ENCODE measurements at places on chromosomes 3 and 15.
A peak's percentile ranks its signal among the peaks of the same experiment; 100 is the strongest.

DNA sequence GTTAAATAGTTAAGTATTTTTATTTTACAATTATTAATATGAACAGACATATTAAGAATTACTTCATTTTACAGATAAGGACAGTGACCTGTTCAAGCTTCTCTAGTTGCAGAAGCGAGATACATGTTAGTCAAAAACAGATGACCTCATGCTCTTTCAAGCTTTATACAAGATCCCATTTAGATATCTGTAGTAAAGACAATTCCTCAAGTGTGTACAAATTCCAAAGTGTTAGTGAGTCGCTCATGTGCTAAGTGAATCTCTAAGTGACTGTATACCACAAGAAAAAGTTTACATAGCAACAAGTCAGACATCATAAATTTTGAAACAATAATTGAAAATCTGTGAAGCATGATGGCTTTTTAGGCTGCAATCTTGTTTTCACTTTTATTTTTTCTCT, 293.8 kb downstream of the ROBO1 start:
- DNase-seq, result no peak

- DNase-seq, result no peak
Observed at GRCh38 chr3:37387462-37387861, 213.1 kb upstream of the LRRFIP2 start.

DNA sequence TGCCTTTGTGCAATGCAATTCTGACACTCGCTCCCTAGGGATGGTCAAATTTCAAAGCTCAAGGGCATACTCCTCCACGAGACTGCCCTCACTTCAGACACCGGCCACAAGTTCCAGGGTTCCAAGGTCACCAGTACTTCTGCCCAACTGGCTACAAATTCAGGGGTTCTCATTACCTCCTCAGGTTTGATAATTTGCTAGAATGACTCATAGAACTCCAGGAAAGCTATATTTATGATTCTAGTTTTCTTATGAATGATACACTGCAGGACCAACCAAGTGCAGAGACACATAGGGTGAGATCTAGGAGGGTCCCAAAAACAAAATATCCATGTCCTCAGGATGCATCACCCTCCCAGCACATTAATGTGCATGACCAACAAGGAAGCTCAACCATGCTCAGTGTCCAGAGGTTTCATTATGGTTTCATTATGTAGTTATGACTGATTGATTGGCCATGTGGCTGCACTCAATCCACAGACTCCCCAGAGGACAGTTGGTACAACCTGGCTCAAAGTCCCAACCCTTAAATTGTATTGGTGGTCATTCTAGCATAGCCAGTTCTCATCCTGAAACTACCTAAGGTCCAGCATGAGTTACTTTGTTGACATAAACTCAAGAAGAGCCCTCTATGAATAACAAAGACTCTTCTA, 170.4 kb upstream of the LRRN1 start:
- DNase-seq, result no peak

GRCh38 chr15:90838139-90838538, 30.2 kb upstream of the FURIN start:
- DNase-seq, result no peak

GRCh38 chr3:83807511-83807910, 1151.3 kb upstream of the CADM2 start:
- no peak for DNase-seq

GRCh38 chr3:30685267-30685667, 78.9 kb downstream of the TGFBR2 start:
- no peak for DNase-seq

GRCh38 chr15:64857421-64857820, 15.7 kb downstream of the PLEKHO2 start:
- DNase-seq, result no peak

GRCh38 chr3:107992976-107993684, 97.7 kb downstream of the CD47 start:
- no peak for DNase-seq

DNA sequence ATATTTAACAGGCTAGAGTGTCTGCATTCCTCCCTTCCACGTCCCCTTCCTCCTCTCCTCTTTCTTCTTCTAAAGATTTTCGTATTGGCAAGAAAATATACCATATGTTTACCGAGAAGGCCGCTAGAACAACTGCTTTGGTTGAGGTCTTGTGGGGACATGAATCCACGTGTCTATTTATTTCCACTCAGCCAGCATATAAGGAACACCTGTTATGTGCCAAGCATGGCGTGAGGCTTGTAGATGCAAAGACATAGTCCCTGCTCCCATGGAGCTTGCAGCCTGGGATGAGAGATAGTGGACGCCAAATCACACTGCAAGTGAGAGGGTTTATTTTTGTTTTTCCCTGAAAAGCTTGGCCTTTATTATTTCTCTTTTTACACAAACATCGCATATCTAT, 57.1 kb downstream of the SLC7A14 start:
- DNase-seq, result no peak

- DNase-seq, result no peak
Observed at GRCh38 chr15:90190606-90191343, 10.4 kb upstream of the SEMA4B start.

GRCh38 chr3:32467333-32468070, 35.1 kb downstream of the CMTM6 start:
- DNase-seq, result no peak

DNA sequence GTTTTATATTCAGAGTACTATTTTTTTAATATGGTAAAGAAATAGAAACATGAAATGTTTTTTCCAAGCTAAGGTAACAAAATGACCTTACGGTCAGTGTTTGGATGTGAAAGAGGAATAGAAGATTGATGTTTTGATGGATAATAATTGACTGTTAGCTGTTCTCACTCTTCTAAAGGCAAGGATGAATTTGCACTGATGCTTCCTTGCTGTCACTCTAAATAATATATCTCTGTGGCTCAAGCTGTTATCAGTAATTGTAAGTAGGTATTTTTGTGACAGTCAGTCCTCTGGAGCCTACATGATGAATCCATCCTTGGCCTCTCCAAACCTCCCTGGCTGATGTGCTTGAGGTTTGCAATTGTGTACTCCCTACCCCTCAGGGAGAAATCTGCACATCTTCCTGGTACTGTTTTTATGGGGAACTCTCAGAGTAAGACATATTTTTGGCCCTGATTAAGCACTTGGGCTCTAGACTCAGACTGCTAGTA, 283.7 kb downstream of the NLGN1 start:
- no peak for DNase-seq

DNA sequence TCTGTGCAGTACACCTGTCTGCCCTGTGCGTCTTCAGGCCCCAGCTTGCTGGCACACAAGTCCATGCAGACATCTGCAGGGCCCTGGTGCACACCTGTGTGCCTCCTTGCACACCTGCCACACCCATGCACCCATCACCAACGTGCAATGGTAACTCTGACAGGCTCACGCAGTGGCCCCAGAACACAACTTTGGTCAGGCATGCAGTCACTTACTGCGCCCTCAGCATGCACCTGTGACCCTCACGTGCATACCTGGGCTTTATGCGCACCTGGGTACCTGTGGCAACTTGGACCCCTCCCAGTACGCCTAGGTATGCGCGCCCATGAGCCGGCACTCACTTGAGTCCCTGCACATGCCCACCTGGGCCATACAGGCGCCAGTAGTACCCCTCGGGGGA, 1.7 kb downstream of the PLXND1 start:
- no peak for DNase-seq

- no peak for DNase-seq
Observed at GRCh38 chr3:150515210-150515609, 31.1 kb downstream of the SERP1 start.

GRCh38 chr3:127855246-127855645, 32.9 kb upstream of the MGLL start:
- no peak for DNase-seq

- peak; percentile 53 for DNase-seq
Observed at GRCh38 chr15:50828610-50829206, 63.2 kb upstream of the SPPL2A start.

- DNase-seq, result peak; percentile 24
Observed at GRCh38 chr3:157087373-157087772, 72.6 kb downstream of the CCNL1 start.

GRCh38 chr3:181711325-181712135, at the start of gene SOX2:
SOX2 (plus strand) TSS chr3:181711925; CDS start chr3:181712361, 436 bp downstream.
- no peak for DNase-seq

GRCh38 chr3:61947456-61947855, 386.1 kb downstream of the PTPRG start:
- no peak for DNase-seq

GRCh38 chr3:87052499-87053260, 61.7 kb upstream of the VGLL3 start:
- DNase-seq, result no peak

DNA sequence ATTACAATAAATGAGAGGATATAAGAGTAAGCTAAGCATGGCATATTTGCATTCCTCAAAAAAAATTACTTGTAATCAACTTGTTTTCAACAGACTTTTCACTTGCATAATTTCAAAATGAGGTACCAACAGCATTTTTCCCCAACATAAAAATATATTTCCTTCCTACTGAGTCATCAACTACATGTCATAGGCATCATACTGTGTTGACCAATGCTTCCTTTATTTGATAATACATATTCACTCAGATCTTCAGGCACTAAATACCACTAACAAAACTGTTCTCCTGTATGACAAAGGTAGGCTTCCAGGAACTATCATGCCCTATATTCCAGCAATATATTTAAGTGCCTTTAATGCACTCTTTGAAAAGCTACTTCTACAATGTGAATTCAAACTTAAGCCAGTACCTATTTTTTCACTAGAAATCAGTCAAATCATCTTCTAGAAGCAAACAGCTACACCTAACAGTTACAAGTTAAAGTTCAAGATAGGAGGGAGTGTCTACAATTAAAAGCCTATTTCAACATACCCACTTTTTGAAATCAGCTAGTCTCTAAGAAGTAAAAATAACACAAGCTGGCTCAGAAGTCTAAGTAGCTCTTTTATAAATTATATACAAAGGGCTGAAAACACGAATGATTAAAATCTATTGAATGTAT, 11.3 kb downstream of the ADAM10 start:
- no peak for DNase-seq

- DNase-seq, result no peak
Observed at GRCh38 chr15:101054116-101054515, 135.0 kb downstream of the LRRK1 start.

GRCh38 chr3:187280644-187281043, 10.9 kb downstream of the MASP1 start:
- DNase-seq, result no peak

DNA sequence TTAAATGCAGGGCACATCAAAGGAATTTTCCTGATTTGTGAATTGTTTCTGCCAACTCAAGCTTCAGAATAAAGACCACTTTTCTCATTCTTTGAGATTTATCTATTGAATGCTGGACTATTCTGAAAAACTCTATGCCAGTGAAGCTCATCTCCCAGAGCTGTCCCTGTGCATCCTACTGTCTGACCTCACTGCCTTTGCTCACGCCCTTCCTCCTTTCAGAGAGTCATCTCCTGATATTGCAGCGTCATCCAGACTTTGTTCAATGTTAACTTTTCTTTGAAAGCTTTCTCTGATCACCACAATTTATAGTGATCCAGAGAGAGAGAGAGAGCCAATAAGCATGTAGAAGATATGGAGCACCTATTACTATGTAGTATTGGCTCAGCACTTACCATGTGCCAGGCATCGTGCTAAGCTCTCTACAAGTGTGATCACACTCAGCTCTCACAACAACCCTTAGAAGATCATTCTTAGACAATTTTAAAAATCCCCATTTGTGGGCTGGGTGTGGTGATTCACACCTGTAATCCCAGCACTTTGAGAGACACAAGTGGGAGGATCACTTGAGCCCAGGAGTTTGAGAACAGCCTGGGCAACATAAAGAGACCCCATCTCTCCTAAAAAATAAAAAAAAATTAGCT, 30.2 kb upstream of the TLE3 start:
- DNase-seq, result no peak

DNA sequence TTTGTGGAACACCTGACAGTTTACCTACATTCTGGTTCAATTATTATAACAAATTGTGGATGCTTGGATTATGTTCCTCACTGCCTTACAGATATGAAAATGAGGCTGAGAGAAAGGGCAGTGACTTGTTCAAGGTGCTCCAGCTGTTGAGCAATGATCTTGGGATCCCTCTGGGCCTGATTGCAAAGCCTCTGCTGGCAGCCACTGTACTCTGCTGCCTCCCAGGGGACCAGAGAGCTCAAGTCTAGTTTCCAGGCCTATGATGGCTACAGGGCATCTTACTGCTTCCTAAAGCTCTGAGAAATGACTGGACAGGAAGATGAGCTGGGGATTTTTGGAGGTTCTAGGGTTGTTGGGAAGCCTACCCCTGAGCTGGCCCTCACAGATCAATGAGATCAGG, 2.3 kb upstream of the SHC4 start:
- no peak for DNase-seq

GRCh38 chr3:165884518-165884917, 47.3 kb upstream of the BCHE start:
- DNase-seq, result no peak

GRCh38 chr15:40859206-40859851, 14.7 kb downstream of the RHOV start:
- DNase-seq, result no peak

DNA sequence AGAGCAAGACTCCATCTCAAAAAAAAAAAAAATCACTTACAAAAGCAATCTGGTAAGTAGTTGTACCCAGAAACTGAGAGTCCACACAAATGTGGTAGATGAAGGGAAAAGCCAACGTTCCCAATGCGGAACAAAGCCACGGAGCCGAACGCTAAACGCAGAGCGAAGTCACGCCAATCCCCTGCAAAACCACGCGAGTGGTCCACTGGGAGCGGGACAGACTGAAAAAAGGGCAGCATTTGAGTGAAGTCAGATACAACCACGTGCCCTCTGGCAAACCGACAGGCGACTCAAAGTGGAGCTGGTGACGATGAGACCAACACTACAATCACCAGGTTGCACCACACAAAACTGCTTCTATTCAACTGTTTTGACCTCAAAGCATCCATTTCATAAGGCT, 246.1 kb upstream of the LYSMD4 start:
- DNase-seq, result no peak

- no peak for DNase-seq
Observed at GRCh38 chr15:52306270-52306669, 10.7 kb upstream of the MYO5C start.

DNA sequence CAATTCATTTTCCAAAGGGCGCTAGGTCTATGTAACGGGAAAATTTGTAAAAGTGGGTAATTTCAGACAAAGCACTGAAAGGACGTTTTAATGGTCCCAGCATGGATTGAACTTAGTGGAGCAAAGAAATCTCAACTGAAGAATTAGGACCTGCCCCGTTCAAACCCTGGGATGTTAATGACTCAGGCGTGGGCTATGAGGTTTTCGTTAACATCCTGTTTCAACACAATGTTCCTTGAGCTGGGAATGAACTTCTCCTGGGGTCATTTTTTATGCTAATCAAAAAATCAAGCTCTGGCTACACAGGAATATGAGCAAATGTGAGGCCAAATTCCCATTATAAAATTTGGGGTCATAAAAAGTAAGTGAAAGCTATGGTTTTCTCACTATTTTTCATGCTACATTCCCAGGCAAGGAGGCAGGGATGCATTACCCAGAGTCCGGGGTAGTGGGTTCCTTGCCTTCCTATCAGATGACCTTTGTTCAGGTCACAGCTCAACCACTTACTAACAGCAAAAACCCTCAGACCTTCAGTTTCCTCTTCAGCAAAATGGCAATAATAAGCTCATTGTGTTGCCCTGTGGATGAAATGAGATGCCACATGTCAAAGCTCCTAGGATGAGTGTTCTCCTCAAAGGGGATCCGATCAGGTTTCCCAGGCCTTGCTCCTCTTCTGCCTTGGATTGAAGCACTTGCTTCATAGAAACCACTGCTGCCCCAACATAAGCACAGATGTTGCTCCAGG, 271.4 kb downstream of the ARRDC4 start:
- DNase-seq, result no peak

Measured in HS-27A (cell line).